ENCODE measurements at places on chromosomes 16 and 17.

GRCh38 chr17:80625627-80626026, 81.0 kb downstream of the RPTOR start:
- no peak for DNase-seq

DNA sequence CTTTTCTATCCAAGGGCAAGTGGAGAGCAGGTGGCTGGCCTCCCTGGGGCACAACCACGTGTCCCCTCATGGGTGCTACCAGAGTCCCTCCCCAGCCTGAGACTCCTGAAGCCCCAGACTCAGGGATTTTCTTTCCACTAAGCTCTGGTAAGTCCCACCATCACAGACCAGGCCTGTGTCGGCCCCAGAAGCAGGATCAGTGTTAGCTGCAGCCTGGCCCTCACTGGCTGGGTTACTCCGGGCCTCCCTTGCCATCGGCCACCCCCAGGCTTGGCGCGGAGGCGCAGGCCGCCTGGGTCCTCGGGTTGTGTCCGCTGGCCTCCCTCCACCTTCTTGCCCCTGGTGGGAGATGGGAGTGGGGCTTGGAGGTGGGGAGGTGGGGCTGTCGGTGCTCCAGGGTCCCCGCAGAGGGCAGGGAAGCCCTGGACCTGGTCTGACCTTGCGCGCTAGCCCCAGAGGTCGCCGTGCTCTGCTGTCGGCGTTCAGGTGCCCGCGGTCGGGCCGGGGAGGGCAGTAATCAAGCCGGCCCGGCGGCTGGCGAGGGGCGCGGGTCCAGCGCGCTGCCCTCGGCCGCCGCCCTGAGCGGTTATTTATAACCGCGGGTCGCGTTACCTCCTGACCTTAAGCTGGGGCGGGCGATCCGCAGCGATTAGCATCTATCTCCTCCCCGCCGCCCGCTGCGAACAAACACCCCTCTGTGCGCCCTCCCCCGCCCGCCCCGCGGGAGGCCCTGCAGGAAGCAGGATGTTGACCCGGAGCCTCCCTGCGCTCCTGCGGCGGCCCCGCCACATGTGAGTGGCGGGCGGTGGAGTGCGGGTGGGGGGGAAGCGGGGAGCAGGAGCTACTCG, 78.1 kb upstream of the TOB1 start:
- DNase-seq: peak; percentile 93

- no peak for DNase-seq
Measured at GRCh38 chr17:66378296-66378695, 75.9 kb downstream of the PRKCA start.

GRCh38 chr17:40506786-40507185, 5.4 kb upstream of the TNS4 start:
- no peak for DNase-seq

Data from NB4 (cell line).